Left renal cortex interstitium (tissue), 4 donors: ENCODE measurements at places on chromosomes 6 and 20. TPM values are rescaled to one million over a fixed set of nuclear protein-coding genes. Genes with fewer than 3 reads are reported as not detected.

NEURL2 gene
- polyA plus RNA-seq = 4.2 TPM

DNA sequence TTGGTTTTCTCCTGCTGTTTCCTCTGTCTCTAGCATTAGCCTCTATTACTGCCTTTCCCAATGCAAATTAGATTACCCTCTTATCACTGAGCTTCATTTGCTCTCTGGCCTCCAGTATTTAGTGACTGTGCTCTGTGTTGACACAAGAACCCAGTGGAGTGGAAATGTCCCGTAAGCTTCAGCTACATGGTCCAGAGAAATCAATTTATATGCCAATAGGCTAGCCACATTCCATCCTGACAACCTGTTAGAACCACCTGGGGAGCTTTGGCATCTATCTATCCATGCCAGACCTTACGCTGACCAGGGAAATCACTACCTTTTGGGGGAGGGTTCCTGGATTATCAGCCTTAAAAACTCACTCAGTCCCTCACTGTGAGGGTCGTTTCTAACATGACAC is 459.6 kb downstream of the UTRN start:
- DNase-seq = no peak

DNA sequence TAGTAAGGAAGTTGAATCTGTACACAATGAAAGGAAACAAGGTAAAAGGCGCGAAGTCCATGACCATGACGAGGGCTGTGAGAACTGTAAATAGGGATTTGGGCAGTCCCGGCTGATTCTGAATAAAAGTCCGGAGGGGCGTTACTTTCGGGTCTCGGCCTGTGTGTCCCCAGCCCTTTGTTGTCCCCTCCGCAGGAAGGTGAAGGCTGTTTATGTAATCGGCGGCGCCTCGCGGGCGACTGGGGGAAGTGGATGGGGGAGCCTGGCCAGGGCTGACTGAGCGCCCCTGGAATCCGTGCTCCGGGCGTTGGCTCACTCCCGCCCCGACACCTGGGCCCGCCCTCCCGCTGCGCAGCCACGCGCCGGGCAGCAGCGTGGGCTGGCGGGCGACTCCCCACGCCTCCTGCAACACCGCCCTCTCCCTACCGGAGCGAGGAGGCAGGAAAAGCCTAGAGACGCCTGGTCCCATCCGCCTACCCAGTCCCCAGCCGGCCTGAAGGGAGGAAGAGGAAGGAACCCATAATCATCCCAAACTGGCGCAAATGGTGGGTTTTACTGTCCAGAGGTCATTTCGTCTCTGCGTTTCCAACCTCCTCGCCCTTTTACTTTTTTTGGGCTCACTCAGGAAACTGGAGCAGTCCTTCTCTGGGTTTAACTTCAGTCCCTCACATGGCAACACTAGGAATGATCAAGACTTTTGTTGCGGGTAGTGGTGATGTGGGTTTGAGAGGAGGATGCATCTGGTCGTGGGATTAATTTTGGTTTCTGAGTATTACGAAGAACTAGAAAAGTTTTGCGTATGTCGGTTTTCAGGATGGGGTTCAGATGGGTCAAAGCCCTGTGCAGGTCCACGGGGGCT is 12.1 kb downstream of the TRIM31 start:
- no peak for DNase-seq

- no peak for DNase-seq
Measured at GRCh38 chr6:136235233-136235564, 14.9 kb downstream of the MTFR2 start.

DNA sequence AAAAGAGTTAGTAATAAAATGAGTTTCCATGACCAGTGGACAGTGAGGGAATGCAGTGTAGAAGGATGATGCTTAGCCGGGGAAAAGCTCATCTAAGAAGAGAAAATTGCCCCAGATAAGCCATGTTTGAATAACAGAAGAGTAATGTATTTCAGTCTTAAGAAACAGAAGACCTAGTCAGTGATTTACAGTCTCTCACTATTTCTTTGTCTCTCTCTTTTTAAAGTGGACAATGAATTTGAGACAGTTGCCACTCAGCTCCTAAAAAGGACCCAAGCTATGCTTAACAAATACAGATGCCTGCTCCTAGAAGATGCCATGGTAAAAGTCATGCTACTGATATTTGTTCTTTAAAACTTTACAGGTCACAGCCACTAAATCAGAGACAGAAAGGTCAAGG is 19.4 kb upstream of the RPL7L1 start:
- DNase-seq = no peak
